HCT116 (cell line): ENCODE measurements at places on chromosomes 11 and 22.

DNA sequence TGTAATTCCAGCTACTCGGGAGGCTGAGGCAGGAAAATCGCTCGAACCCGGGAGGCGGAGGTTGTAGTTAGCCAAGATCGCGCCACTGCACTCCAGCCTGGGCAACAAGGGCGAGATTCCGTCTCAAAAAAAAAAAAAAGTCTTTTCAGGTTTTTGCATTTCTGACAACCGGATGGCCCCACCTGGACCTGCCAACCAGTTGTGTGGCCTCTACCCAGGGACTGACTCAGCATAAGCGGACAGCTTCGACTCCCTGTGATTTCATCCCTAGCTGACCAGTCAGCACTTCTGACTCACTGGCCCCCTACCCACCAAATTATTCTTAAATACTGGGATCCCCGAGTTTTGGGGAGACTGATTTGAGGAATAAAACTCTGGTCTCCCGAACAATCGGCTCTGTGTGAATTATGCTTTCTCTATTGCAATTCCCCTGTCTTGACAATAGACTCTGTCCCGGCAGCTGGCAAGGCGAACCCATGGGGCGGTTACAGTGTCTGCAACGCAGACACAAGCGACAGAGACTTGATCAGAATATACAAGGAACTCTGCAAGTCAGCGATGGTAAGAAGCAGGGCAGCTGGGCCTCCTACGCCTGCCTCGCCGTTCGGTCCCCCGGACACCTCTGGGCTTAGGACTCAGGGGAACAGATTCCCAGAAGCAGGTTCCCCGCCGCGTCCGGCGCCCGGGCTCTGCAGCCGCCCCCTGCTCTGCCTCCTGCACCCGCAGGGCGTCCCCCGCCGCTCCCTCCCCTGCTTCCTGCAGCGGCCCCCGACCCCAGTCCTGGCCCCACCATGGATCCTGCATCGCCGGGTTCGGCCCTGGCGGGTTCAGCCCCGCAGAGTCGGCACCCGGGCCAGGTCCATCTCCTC, 741 bp upstream of the TALDO1 start:
- DNase-seq: no peak

GRCh38 chr11:7490535-7490934, 5.2 kb downstream of the OLFML1 start:
- DNase-seq: no peak

GRCh38 chr11:7605186-7605943, 67.9 kb downstream of the CYB5R2 start:
- peak; percentile 47 for DNase-seq

GRCh38 chr11:39586036-39586435, 1873.4 kb downstream of the LRRC4C start:
- no peak for DNase-seq

- DNase-seq: no peak
Measured at GRCh38 chr11:117823946-117824420, 561 bp downstream of the FXYD2 start.

- DNase-seq: no peak
Measured at GRCh38 chr11:128687321-128687720, 6.6 kb upstream of the FLI1 start.

GRCh38 chr11:110989428-110990133, 255.9 kb upstream of the POU2AF2 start:
- no peak for DNase-seq

DNA sequence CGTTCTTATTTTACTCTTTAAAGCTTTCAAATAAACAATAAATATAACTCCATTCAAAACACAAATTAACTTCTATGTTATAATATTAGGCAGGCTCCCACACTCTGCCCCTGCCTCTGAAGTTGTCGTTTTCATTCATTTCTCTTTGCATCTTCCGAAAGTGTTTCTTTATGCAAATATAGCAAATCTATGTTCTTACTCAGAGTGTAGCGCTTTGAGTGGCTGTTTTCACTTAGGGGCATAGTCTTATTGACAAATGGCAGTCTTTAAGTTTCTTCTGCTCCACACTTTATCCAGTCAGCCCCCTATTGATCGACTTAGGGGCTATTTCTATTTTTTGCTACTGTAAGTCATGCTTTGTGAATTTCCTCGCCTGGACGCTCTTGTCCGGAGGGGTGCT, 45.3 kb upstream of the RTL6 start:
- no peak for DNase-seq

DNA sequence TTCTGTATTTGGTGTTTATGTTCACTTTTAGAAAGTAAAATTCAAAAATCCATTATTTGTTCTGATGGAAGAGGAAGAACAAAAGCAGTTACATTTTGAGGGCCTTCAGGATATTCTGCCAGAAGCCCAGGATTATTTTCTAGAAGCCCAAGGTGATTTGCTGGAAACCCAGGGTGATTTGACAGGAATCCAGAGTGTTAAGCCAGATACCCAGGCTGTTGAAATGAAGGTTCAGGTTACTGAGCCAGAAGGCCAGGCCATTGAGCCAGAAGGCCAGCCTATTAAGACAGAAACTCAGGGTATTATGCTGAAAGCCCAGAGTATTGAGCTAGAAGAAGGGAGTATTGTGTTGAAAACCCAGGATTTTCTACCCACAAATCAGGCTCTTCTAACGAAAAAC, 33.1 kb downstream of the CCDC15 start:
- no peak for DNase-seq

DNA sequence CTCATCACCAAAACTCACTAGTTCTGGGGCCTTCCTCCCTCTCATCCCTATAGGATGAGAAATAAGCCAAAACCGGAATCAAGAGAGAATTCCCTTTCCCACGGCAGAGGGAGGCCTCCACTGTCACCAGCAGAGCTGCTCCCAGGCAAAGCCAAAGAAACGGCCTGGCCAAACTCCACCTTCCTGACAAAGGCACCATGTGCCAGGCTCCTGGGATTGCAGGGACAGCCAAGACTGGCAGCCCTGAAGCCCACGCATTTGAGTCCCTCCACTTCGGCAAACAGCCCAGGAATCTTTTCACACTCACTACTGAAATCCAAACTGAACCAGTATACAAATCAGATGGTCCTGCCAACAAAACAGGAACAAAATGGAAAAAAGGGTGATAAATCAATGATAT, 6.1 kb downstream of the SMCO4 start:
- no peak for DNase-seq

DNA sequence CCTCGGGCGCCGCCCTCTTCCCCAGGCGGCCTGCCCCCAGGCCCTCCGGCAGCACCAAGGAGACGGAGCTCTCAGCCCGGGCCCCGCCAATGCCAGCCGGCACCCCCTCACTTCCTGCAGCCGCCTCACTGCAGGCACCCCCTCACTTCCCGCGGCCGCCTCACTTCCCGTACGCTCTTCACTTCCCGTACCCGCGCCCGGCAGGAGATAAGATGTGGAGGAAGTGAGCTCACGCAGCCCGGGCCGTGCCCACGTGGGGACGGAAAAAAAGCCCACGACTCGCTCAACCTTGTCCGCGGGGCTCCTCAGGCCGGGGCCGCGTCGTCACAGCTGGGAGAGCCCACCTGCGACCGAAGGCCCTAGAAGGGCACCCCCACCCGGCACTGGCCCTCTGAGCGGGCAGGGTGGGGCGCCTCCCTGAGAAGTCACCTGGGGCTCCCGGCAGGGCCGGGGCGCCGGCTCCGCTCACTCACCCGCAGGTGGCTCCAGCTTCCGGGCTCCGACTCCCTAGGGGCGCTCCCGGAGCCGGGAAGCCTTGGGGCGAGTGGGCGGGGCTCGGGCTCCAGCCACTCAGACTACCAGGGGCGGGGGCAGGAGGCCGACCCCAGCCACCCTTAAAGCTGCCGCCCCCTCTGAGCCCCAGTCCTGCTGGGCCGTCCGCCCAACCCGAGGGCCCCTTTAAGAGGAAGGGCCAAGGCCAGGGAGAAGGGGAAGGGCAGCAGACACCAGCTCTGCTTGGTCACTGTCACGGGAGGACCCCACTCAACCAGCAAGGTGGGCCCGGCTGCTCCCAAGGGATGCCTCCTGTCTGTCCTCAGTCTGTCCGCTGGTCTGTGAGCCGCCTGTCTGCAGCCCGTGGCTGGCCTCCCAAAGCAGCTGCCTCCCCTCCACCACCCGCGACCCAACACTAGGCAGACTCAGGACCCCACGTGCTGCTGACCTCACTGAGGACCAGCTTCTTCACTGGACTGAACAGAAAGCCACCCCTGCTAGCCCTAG, 31.4 kb downstream of the PISD start:
- no peak for DNase-seq

- DNase-seq: no peak
Measured at GRCh38 chr11:96942855-96943254, 553.0 kb downstream of the JRKL start.

- no peak for DNase-seq
Measured at GRCh38 chr22:45047260-45047659, 37.5 kb upstream of the PHF21B start.

GRCh38 chr11:106152824-106153223, 75.4 kb downstream of the AASDHPPT start:
- no peak for DNase-seq
